ENCODE measurements at places on chromosomes 12 and 14.

DNA sequence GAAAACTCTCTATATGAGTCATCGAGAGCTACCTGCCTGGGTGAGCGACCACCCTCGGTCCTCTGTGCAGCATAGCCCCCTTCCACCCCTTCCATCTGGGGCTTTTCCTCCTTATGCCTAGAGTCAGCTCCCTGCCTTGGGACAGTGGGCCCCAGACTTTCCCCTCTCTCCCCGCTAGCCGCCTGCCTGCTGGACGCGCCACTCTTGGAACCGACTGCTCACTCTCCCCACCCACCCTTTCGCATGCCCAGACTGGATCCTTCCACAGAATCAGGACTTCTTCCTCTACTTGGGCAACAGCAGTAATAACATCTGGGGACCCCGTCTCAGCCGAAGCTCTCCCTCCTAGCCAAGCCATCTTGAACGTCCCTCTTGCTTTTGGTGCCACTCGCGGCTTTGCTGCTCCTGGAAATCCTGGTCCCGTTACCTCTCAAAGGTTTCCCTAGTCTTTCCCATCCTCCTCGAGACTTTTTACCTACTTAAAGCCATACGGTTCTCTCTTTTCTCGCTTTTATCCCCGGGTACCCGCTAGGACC lies 671 bp downstream of the ESYT1 start:
- DNase-seq: no peak

DNA sequence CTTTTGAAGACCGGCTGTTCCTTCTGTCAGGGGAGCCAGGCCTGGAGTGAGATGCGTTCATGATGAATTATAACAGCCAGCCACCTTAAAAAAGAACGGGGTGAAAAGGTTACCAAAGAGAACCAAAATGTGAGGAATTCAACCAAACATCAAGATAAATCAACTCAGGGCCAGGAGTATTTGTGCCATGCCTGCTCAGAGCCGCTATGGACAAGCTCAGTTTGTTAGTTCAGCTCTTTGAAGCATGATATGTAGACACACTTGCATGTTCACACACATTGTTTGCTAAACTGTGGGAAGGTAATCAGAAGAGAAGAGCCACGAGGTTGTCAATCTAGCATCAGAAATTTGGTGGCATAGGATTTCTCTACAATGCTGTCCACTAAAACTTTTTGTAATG lies 367.4 kb upstream of the TBX3 start:
- DNase-seq: no peak

- DNase-seq: no peak
Observed at GRCh38 chr14:105145381-105146180, 23.0 kb downstream of the JAG2 start.

DNA sequence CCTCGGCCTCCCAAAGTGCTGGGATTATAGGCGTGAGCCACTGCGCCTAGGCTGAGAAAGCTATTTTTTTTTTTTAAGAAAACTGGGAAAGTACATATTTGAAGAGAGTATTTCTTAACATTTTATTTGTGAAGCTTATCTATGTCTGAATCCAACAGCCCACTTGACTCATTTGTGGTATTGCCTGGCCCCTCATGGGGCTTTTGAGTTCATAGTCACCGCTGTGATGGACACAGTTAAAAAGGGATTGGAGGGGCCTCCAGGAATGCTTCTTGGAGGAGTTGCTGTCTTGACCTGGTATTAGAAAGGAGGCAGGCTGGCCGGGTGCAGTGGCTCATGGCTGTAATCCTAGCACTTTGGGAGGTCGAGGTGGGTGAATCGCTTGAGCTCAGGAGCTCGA lies 26.5 kb downstream of the BCL7A start:
- no peak for DNase-seq

DNA sequence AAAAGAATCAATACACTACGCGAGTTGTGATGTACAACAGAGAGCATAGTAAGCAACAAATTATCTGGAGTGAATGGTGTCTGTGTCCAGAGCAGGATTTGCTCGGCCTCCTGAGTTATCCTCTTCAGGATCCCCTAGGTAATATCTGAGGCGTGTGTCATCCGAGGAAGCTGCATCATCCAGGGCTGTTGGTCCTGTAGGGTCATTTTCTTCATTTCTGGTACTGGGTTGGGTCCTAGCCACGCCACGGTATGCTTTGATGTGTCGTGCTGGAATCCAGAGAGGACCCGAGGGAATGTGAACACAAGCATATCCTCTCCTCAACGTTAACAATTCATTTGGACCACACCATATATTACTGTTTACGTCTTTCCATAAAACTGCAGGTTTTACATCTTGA lies 19.0 kb upstream of the CLEC4E start:
- DNase-seq: no peak

- DNase-seq: no peak
Observed at GRCh38 chr12:29167445-29167844, 18.4 kb downstream of the FAR2 start.

GRCh38 chr14:50647282-50647681 lies 20.8 kb downstream of the SAV1 start:
- no peak for DNase-seq

GRCh38 chr14:61290701-61291100 lies 9.6 kb upstream of the TMEM30B start:
- no peak for DNase-seq

DNA sequence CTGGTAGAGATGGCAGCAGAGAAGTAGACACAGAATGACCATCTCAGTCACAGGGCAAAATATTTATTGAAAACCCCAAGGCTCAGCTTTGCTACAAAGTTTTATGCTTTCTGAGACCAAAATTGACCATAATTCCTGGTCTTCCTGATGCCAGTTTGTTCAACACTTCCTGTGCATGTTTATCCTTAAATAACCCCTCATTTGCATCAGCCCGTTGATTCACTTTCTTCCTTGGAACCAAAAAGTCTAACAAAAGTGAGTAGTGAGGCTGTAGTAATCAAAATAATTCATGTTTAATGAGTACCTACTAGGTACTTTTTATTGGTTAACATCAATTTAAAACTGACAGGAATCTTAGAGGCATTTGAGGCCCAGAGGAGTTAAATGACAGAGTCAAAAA lies 51.7 kb downstream of the TRHDE start:
- no peak for DNase-seq

- DNase-seq: no peak
Observed at GRCh38 chr14:82854131-82854530, 1320.5 kb upstream of the SEL1L start.

DNA sequence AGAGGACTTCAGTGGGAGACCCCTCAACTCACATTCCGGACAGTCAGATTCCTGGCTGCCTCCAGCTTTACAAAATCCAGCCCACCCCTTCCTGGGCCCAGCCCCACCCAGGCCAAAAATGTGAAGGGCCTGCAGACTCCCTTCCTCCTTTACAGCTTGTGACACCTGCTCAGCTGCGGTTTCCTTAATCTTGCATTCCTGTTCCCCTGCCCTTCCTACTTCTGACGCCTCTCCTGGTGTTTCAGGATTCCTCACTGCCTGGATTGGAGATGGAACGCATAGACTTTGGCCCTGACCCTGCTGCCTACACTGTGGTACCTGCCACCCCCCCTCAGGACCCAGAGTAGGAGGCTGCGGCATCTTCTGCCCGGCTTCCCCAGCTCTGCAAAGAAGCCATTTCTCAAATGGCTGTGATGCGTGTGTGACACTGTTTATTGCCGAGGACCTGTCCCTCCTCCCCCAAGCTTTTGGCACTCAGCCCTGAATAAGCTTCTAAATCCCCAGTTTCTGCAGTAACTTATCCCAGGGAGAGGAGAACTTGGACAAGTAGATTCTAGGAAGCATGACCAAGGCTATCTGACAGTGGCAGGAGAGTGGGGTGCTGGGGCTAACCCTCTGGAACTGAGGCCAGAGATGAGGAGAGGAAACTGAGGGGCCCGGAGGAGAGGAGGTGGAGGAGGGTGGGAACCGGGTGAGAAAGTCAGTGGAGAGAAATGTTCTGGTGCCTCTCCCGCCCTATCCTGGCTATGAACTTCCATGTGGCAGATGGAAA lies 24.9 kb upstream of the BCDIN3D start:
- no peak for DNase-seq

GRCh38 chr12:82527165-82527780 lies 159.4 kb upstream of the TMTC2 start:
- peak; percentile 58 for DNase-seq

DNA sequence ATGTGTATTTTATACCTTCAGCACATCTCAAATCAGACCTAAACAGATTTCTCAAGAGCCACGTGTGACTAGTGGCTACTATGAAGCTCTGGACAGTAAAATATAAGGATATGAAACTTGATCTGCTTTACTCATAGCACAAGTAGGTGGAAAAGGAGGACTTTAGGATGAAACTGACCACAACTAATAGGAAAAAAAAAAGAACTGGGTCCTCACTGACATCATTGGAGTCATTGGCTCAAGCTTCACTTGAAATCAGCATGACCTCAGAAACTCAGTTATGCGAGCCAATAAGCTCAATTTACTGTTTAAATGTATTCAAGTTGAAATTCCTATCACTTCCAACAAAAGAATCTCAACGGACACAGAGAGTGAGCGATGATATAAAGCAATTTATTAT lies 34.1 kb upstream of the CIT start:
- DNase-seq: no peak

DNA sequence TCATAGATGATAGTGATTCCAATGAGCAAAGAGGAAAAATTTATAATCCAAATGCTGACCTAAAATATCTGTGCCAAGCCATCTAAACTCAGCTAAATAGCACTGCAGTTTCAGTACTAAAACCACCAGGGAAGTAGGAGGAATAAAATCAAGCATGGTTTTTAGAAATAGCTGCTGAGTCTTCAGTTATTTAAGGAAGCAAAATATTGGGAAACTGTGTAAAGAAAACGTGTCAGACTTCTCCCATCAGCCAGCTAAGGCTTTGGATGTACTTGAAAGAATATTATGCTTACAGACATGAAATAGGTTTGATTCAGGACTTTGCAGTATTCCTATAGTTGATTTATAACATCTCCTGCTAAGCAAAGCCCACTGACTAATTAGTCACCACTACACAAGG lies 24.7 kb downstream of the CLEC2D start:
- no peak for DNase-seq

DNA sequence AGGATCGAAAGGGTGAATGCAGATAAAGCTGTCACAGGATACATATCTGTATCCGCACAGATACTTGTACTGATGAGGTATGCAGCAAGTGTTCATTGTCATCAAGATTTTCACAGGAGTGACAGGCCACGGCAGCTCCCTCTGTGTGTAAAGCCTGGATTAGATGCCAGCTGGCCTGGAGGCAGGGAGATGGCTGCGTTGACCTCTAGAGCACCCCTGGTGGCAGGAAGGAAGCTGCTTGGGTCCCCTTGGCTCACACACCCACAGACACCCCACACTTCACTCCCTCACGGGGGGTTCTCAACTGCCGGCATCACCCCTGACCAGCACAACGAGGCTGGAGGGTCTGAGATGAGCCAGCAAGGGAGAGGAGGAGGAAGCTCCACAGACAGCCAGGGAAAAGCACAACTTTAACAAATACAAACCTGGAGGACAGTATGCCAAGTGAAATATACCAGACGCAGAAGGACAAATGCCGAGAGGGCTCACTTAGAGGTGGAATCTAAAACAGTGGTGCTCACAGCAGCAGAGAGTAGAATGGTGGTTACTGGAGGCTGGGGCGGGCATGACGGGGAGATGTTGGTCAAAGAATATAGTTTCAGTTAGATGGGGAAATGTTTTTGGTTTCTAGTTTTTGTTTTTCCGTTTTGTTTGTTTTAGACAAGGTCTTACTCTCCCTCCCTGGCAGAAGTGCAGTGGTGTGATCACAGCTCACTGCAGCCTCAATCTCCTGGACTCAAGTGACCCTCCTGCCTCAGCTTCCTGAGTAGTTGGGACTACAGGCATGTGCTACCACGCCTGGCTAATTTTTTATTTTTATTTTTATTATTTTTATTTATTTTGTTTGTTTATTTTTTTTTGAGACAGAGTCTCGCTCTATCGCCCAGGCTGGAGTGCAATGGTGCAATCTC lies 45.7 kb downstream of the TEAD4 start:
- no peak for DNase-seq

DNA sequence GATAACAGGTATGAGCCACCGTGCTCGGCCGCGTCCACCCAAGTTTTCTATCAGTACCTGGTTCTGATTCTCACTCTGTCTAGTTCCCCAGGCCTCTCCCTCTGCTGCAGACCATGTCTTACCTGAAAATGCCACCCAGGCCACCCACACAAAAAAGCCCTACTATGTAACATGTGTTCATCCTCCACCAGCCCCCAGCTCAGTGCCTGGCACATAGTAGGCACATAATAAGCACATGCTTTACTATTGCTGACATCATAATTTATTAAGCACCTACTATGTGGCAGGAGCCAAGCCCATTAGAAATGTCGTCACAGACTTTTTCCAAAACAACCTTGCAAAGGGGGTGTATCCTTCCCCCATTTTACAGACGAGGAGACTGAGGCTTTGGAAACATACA lies 37.8 kb downstream of the CMKLR1 start:
- DNase-seq: no peak

DNA sequence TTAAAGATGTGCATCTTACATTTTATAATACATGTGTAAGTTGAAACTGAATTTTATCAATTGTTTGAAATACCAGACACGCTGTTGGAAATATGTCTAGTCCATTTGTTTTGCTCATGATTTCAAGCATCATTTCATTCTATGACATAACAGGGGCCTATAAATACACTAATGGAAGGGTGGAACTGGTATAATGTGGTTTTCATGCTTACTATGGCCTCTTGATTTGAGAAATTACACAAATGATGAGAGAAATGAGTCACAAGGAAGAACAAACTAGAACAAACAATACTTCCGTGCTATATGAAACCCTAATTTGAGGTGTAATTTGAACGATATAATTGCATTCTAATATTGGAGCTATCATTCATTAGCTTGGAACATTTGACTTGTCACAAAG lies 663.4 kb downstream of the SLC16A7 start:
- no peak for DNase-seq

DNA sequence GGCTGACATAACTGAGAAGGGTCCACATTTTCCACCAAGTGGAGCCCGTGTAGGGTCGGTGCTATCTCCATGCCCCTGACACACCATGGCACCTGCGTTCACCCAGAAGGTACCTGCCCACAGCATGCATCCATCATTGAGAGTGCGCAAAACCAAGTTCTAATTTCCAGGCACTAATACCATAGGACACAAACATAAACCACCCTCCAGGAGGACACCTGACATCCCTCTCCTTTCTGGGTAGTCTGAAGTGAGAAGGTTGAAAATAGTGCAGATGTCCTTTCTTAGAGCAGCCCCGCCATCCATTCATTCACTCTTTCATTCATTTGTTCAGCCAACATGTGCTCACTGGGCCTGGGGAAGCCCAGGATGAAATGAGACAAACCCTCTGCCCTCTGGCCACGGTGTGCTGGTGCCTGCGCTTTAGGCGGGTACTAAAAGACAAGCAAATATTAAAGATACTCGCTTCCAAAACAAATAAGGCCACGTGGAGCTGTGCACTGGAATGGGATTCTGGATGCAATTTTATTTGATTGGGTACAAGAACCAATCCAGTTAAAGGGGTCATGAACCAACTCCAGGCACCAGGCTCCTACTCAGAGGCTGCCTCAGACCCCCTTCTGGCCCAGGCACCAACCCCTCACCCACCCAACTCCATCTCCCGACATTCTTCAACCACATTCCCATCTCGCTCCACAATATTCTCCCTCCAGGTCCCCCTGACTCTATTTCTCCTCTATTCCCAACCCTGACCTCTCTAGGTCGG lies 1.2 kb downstream of the TTC7B start:
- DNase-seq: no peak

- peak; percentile 35 for DNase-seq
Observed at GRCh38 chr14:21526672-21527317, 649 bp upstream of the SALL2 start.

- DNase-seq: no peak
Observed at GRCh38 chr12:18290386-18290785, 29.1 kb downstream of the PIK3C2G start.

Measured in SHP77 (cell line).